ENCODE measurements at places on chromosomes 1 and 21.

DNA sequence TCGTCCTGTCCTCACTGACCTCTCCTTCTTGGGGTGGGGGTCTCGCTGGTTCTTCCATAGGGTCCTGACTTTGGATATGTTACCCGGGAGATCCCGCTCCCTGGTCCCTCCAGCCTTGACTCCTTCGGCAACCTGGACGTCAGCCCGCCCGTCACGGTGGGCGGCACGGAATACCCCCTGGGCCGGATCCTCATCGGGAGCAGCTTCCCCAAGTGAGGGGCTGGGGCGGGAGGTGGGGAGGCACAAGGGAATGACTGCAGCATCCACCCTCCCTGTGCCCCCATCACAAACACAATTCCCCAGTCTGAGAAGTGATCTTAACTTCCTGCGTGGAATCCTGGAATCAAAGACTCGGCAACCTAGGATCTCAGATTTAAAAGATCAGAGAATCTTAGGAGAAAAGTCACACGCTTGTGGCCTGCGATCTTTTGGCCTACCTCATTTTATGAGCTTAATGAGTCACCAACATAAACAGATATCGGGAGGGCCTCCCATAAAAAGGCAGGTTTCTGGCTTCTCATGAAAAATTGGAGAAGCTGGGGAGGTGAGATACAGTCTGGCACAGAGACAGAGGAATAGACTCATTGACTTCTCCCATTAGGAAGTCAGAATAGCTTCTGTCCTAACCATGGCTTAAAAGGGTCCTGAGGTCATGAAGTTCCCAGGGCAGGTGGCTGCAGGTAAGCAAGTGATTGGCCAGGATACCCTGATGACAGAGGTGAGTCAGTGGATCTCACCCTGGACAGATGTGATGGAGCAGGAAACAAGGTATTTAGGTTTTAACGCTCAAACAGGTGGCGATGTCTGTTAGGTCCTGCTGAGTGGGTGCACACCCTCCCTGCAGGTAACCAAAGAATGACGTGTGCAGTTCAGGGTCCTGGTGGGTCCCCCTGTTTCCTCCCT lies 15.9 kb upstream of the PADI3 start:
- DNase-seq: no peak

- no peak for DNase-seq
Measured at GRCh38 chr1:56024155-56024554, 555.2 kb downstream of the PLPP3 start.

DNA sequence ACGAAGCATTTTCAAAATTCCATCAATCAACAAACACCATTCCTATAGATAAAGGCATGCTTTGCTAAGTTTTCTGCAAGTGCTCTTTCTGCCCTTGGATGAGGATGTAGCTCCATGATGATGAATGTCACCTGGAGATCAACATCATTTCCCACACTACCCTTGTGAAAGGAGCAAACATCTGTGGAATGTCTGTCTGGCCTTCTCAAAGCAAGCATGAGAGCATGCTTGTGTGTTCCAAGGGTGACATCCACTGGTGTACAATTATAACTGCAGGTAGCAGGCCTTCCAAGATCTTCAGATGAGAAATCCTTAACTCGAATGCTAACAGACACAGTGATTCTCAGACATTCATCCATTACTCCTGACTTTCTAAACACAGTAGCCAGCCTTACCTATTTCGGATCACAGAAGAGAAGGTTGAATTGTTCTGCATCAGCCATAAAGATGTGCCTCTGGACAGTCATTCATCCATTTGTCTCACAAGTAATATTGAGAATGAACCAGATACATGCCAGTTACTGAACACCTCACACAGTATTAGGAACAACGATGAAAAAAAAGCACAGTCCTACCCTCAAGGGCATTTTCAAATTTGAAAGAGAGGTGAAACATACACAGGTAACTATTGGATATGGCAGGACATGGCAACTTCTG lies 162.4 kb downstream of the TPR start:
- peak; percentile 69 for DNase-seq

- DNase-seq: no peak
Measured at GRCh38 chr1:42777852-42778251, 6.9 kb upstream of the TMEM269 start.

DNA sequence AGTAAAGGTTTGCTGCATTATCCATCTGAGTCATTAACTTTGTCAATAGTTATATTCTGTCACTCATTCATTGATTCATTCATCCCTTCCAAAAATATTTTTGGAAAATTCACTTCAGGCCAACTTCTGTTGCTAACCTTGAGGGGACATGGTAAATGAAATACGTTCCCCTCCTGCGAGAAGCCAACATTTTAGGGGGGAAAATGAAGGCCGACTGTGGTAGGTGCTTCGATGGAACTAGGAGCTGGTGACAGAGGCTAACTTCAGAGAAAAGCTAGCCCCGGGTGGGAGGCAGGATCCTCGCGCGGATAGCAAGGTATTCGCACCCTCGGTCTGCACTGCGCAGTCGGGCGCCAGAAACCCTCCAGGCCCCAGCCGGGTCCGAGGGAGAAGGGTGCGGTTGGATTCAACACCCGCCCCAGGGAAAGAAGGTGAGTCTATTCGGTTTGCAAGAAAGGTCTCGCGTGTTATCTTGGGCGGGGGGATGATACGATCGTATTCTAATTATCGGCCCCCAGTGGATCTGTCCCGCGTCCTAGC lies 646 bp upstream of the RRP15 start:
- no peak for DNase-seq

DNA sequence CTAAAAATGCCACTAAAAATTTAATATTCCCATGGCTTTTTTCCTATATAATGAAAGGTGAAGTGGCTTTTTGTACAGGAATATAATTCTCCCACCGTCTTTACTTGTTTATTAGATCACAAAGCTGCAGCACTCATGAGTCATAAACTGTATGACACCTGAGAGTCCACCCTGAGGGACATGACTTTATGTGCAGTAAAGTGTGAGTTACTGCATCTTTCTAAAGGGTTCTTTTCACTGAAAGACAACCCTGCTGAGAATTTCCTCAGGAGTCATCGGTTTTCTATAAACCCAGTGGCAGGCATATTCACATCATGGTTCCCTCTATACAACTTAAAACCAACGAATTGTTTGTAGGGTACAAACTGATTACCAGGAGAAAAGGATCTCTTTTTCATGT lies 77.4 kb downstream of the APP start:
- DNase-seq: no peak

GRCh38 chr1:200883118-200883517 lies 10.3 kb downstream of the GPR25 start:
- no peak for DNase-seq

Data from CMK (cell line).